ENCODE measurements at places on chromosomes 3 and 15.

- DNase-seq: no peak
Observed at GRCh38 chr3:143036557-143036956, 35.2 kb downstream of the U2SURP start.

DNA sequence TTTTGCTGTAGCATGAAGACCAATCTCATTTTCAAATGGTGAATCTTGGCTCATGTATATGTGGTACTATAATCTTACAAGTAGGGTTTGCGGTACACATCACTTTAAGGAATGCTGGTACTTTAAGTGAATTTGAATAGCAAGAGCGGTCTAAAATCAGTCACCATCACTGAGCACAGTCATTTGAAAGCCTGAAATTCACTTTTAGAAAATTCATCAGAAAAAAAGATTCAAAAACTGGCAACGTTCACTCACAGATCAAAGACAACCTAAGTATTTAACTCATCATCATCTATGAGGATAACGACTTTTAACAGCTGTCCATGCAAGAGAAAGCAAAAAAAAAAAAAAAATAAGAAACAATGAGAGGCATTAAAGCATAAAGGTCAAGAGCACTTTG, 111.6 kb downstream of the FHIT start:
- no peak for DNase-seq

GRCh38 chr3:105417525-105418289, 51.0 kb downstream of the ALCAM start:
- no peak for DNase-seq

GRCh38 chr3:140007911-140008869, 73.2 kb downstream of the CLSTN2 start:
- DNase-seq: no peak

DNA sequence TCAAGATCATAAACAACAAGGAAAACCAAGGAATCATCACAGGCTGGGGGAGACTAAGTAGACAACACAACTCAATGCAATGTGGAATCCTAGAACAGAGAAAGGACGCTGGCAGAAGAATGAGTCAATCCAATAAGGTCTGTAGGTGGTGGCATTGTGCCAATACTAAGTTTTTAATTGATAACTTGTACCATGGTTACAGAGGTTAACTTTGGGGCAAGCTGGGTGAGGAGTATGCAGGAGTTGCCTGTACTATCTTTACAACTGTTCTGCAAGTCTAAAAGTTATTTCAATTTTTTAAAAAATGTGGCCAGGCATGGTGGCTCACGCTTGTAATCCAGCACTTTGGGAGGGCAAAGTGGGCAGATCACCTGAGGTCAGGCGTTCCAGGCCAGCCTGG, 46.2 kb downstream of the RORA start:
- no peak for DNase-seq

- no peak for DNase-seq
Observed at GRCh38 chr3:120281261-120281660, 3.8 kb downstream of the GPR156 start.

GRCh38 chr15:60479361-60480110, 594 bp upstream of the ICE2 start:
- DNase-seq: no peak

GRCh38 chr3:105274958-105275357, 91.8 kb upstream of the ALCAM start:
- no peak for DNase-seq

DNA sequence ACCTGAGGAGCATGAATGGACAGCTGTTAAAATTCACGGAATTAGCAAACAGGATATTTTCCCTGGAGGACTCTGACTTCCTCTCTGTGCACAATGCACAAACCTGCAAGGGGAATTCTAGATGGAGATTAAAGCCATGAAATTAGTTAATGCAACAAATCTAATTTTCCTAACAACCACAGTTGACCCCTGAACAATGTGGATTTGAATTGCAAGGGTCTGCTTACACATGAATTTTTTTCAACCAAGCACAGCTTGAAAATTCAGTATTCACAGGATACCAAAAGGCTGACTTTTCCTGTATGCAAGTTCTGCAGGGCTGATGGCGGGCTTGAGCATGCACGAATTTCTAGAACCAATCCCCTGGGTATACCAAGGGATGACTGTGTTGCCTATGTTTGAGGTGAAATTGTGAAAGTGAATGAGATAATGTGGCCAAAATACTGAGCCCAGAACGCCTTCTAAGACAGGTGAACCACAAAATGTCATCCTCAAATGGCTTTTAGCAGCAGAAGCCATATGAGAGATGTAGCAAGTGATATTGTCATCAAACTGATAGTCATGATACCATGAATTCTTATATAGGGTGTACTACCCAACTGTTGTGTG, 52.5 kb downstream of the COL8A1 start:
- no peak for DNase-seq

GRCh38 chr3:35635926-35636683, 3.2 kb upstream of the ARPP21 start:
- DNase-seq: no peak

DNA sequence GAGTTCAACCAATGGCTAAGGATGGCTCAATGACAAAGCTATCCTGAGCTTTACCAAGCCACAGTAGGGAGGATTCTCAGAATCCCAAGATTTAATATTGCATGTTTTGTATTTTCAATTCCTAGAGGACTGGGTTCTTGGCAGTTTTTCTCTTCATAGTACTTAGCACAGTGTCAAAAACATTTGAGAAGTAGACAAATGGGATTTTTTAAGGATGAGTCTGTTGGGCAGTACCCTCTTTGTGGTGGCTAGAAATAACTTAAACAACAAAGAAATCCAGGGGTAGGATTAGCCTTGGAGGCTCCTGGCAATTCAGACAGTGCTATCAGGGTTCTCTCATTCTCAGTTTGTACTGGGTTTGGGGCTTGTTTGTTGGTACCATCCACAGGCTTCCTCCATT, 212.8 kb upstream of the RORA start:
- no peak for DNase-seq

DNA sequence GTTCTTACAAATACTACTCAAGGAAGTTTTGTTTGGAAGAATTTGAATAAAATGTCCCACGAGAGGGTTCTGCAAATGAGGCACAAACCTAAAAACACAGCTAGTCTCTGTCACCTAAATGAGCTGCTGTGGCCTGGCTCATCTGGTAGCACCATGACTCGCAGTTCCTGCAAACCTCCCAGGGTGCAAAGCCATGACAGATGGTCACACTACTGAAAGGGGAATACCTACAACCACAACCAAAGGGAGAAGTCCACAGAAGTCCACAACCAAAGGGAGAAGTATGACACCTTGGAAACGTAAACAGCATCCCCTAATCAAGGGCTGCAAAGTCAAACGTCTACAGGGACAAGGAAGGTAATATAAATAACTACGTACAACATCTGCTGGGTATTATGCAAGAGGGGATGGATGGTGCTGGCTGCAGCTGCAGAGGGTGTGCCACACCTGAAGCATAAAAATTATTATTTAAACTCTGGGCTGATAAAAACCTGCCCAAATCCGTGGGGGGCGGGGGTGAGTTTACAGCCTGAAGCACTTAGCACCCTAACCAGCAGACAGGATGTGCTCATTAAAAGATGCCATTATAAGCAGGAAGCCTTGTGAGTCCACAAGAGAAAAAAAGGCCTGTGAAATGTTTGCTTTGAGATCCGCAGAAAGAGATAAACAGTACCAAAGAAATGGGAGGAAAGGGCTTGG, 184.0 kb downstream of the MAGI1 start:
- DNase-seq: no peak

- no peak for DNase-seq
Observed at GRCh38 chr3:58010562-58010961, 2.3 kb downstream of the FLNB start.

DNA sequence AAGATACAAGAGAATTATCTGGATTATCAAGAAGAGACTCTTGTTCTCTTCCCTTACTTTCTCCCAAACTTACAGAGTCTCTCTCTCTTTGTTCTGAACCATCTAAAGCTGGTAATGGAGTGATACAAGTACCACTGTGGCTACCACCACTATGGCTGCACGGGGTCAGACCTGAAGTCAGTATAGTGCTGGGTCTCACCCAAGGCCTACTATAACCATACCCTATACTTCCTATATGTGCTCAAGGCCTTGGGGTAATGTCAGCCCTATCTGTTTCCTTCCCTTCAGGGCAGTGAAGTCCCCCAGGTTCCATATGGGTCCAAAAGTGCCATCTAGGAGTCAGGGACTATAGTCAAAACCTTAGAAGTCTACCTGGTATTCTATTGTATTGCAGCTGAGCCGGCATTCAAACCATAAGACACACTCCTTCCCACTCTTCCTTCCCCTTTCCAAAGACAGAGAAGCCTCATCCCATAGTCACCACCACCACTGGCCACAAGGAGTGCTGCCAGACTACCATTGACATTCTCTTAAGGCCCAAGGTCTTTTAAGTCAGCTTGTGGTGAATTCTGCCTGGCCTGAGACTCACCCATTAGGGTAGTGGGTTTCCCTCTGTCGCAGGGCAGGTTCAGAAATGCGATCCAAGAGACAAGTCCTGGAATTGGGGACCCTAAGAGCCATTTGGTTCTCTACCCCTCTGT, 615.0 kb upstream of the NECTIN3 start:
- no peak for DNase-seq

DNA sequence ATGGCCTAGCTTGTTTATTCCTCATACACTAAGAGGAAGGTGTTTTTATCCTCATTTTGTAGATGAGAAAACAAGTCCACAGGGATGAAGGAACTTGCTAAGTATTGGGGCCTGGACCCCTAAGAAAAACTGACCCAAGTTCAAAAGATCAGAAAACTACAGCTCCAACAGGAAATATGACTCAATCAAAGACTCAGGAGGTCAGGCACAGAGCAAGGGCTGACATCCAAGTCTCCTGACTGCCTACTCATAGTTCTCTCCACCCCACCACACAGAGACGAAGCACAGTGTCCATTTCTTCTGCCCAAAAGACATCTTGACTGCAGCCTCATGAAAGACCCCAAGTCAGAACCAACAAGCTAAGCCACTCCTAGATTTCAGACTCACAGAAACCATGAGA, 26.9 kb upstream of the TPM1 start:
- DNase-seq: no peak

DNA sequence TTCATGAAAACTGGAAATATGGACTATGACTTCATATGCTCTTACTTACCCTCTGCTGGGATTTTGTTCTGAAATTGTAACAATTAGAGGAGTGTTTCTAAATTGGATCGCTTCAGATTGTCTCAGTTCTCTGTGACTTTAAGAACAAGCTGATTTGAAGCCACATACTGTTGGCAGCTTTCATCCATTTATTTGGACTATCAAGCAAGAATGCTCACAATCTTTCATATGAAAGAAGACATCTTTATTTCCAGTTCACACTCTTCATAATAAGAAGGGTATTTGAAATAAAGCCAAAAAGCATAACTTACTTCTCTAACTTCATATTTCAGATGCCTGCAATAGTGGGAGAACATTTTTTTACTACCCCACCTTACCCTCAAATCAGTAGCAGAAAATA, 491.6 kb upstream of the TPRG1 start:
- no peak for DNase-seq

DNA sequence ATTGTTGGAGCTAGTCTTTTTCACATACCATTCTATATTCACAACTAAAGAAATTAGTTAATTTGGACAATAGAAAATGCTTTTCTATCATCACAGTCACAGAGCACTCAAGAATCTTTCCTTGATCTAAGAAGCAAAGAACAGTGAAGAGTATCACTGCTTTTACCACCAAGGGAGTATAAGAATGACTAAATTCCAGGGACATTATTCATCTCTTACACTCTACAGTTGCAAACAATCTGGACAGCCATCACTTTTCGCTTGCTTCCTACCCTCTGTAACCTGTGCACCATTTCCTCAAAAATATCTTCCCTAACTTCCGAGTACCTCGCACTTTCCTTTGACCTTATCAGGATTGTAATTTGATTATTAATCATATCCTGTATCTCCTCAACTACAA, 359.5 kb upstream of the TMCO5A start:
- no peak for DNase-seq

- DNase-seq: no peak
Observed at GRCh38 chr15:63054985-63055384, 12.4 kb downstream of the TPM1 start.

DNA sequence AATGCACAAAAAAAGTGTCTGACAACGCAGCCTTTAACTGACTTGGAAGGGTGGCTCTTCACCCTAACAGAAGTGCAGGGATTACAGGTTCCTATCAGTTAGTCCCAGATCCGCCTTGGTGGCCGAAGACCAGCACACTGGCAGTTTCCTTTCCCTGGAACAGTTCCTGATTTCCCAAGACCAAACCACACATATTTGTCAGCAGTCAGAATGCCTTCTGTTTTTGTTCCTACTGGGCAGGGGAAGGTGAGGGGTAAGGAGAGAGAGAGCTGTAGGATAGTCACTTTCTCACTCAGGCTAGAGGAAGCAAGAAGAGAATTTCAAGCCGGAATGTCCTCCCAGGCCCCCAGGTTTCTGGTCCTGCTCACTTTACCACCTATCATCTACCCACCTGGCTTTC, 9.2 kb downstream of the CXCR6 start:
- no peak for DNase-seq

- DNase-seq: no peak
Observed at GRCh38 chr3:135865085-135865484, 100.4 kb upstream of the PPP2R3A start.

DNA sequence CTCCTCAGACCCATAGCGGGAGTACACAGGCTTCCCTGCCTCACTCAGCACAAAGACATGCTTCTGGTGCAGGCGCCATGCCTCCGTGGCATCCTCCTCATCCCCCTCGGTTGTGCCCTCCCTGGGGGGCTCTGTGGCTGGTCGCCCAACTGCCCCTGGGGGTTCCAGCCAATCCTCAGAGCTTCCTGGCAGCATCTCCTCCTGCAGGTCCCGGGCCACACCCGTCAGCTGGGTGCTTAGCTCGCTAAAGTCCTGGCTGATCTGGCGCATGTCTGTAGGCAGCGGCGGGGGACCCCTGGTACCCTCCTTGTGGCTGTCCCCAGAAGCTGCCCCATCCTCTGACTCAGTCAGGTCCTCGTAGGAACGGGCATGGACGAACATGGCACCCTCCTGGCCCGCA, 7.9 kb upstream of the MST1R start:
- no peak for DNase-seq

- no peak for DNase-seq
Observed at GRCh38 chr3:104628185-104628789, 738.4 kb upstream of the ALCAM start.

DNA sequence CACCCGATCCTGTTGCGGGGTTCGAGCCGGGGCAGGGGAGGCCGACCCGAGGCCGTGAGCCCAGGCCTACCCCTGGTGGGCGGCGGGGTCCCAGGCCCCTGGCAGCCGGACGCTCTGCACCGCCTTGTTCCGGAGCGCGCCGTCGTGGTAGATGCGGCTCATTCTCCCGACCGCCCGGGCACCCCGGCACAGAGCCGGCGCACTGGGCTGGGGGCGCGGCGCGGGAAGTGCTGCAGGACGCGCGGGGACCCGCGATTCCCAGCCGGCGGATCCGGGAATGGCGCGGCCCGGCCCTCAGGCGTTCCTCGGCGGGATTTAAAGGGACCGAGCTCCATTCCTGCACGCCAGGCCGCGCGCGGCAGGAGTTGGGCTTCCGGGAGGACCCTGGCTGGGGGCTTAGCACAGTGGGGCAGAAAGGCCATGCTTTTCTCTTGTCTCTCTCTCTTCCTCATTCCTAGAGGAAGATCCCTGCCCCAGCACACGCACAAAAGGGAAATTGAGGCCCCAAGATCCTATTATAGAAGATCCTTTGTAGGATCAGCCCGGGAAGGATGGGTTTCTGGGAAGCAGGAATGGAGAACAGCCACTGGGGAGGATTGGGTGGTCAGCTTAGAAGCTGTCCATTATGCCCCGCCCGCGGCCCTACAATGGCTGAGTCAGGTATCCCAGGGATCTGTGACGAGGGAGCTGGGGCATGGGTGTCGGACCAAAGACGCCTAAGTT, at the start of gene ARPIN:
Gene ARPIN, minus strand, starts transcription at position 279 of the 723 bp plus-strand sequence. Its CDS starts 117 bp downstream, at position 162.
- no peak for DNase-seq

All from GF-D8 (cell line).